Tibial nerve (tissue), 4 donors: ENCODE measurements at places on chromosomes 12 and 14.

DNA sequence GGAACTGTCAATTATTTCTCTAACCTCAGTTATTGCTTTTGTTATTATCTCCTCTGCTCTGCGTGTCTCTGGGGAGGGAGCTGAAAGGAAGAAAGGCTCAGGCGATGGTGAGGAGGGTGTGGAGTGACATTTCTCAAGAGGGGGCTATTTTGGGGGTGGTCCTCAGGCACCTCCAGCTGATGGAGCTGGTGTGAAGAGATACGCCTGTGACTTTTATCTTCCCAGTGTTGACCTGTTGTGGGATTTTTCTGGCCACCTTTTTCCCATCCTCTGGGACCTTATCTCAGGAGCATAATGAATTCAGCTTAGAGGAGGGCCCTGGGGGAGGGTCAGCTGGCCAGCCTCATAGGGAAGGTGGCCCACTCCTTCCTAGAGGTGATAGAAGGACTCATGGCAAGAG lies 26.4 kb downstream of the KCNA5 start:
- H3K27ac ChIP-seq, result no peak overlapping the region
- no peak overlapping the region for H3K4me3 ChIP-seq
- DNase-seq, result no peak
- H3K4me1 ChIP-seq, result no peaks in the 10 kb centered on the region

- DNase-seq, result no peak
- H3K36me3 ChIP-seq, result no peaks in the 10 kb centered on the region
- H3K27me3 ChIP-seq, result no peaks in the 10 kb centered on the region
- no peaks in the 10 kb centered on the region for H3K4me1 ChIP-seq
- H3K27ac ChIP-seq, result no peak overlapping the region
Observed at GRCh38 chr12:51926718-51927117, 19.4 kb downstream of the ACVRL1 start.

GRCh38 chr14:75527449-75528163 lies 5.3 kb downstream of the BATF start:
- H3K4me1 ChIP-seq, result no peaks in the 10 kb centered on the region
- no peak overlapping the region for H3K27ac ChIP-seq
- no peak overlapping the region for H3K4me3 ChIP-seq
- H3K27me3 ChIP-seq, result no peaks in the 10 kb centered on the region
- H3K36me3 ChIP-seq, result no peaks in the 10 kb centered on the region

GRCh38 chr12:129605666-129606065 lies 298.2 kb downstream of the TMEM132D start:
- H3K4me1 ChIP-seq, result no peaks in the 10 kb centered on the region
- H3K4me3 ChIP-seq, result no peak overlapping the region
- no peak for DNase-seq

DNA sequence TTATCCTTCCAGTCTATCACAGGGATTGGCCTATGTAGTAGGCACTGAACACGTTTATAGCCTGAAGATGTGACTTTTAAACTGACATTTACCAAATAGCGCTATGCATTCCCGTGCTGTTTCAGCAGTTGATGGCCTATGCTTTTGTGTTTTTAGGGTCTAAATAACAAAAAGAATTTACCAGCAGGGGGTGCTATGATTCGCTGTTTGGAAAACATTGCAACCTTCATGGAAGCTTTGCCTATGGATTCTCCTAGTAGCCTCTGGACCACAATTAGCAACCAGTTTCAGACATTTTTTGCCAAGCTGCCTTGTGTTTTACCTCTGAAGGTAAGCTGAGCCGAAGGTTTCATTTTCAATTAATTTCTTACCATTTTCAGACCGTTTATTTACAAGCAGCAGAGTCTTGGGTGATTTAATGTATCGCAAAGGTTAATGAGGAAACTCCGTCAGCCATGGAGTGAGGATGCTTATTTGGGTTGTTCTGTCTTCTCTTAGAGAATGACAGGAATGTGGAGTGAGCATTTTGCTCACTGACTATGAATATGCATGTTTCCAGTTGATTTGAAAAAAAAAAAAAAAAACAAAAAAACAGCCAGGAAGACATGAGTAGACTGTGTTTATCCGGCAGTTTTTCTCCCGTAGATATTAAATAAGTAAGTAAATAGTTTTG lies 133.1 kb downstream of the PRIMA1 start:
- no peak overlapping the region for H3K27ac ChIP-seq
- no peaks in the 10 kb centered on the region for H3K4me1 ChIP-seq
- H3K36me3 ChIP-seq, result no peaks in the 10 kb centered on the region
- no peak overlapping the region for H3K4me3 ChIP-seq
- H3K27me3 ChIP-seq, result no peaks in the 10 kb centered on the region
